ENCODE measurements at places on chromosomes 5 and 9.
A peak's percentile ranks its signal among the peaks of the same experiment; 100 is the strongest.

- no peak for DNase-seq
Measured at GRCh38 chr5:20555034-20555433, 567.0 kb upstream of the CDH18 start.

DNA sequence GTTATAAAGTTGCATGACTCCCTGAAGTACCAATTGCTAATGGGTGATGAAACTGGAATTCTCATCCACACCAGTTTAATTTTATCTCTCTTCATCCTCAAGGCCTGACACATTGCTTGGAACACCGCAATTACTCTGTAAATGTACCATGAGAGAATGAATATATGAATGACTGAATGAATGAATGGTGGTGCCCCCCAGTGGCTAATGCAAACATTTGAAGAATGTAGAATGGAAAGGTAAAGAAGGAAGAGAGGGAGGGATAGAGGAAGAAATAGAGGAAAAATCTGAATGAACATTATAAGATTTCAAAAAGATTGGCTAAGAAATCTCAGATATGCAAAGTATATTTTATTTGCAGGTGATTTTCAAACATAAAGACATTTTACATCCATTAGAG is 13.1 kb downstream of the PAPPA start:
- no peak for DNase-seq

GRCh38 chr5:103307470-103307869 is 48.9 kb downstream of the MACIR start:
- DNase-seq, result no peak

DNA sequence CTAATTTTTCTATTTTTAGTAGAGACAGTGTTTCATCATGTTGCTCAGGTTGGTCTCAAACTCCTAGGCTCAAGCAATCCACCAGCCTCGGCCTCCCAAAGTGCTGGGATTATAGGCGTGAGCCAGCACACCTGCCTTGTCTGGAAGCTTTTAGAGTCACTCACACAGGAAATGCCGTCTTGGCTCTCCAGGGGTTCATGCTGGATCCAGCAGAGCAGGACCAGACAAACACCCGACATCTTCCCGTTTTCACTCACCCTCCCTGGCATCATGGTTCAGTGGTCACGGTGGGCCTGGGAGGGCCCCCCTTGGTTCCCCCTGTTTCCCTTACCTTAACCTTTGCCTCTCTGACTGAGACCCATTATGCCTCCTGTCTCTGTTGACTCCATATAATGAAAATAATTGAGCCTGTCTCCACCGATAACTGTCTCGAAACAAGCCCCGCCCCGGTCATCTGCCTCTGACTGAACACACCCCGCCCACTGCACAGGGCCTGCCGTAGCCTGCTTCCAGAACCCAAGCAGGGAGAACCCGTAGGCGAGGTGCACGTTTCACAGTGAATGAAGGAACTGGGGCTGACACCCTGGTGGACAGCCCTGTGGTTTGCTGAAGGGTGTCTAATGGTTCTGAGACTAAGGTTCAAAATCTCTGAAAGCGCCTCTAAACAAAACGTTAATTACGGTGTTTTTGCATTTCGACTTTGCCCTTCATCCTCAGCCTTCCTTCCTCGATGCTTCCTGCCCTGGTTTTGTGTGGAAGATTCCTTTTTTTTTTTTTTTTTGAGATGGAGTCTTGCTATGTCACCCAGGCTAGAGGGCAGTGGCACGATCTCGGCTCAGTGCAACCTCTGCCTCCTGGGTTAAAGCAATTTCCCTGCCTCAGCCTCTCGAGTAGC is 39.7 kb upstream of the SPRY4 start:
- DNase-seq, result no peak

GRCh38 chr5:173243831-173244305 is 8.9 kb upstream of the NKX2-5 start:
- DNase-seq, result no peak

DNA sequence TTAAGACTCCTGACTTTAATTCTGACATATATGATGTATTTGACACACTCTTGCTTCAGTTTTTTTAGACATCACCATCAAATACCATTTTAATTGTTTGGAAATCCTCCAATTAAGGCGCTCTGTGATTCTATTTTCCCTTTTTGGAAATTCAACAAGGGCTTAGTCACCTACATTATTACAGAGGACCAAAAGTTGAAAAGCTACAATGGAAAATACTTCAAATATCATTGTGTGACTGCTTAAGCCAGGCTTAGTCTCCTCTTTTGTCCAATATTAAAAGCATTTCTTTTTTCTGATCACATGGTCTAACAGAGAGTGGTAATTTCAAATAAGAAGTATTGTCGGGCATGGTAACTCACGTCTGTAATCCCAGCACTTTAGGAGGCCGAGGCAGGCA is 160.3 kb downstream of the CEMIP2 start:
- no peak for DNase-seq

DNA sequence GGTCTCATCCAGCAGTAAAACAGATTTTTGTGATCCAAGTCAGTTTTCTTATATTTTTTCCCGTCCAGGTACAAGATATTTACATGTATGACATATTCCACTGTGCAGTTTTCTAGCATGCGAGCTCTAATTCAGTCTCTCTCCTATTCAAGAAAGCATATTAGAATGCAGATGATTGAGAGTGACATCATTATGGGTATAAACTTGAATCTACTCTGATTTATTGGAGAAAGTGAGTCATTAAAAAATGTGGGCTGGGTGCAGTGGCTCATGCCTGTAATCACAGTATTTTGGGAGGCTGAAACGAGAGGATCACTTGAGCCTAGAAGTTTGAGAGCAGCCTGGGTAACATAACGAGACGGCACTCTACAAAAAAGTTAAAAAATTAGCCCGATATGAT is 6.2 kb downstream of the FER start:
- no peak for DNase-seq

DNA sequence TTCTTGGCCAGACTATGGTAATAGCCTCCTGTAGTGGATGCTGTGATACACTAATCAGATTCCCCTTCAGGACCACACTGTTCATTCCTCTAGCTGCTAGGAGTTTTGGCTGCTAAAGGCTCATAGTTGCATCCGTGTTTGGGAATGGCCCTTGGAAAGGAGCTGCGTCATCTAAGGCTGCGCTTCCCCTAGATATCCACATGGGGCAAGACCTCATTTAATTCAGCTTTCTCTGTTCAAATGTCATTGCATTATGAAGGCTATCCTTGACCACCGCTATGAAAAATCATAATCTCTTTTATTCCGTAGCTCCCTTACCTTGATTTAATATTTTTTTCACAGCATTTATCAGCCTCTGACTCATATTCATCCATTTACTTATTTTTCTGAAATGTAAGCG is 258.3 kb upstream of the NR4A3 start:
- DNase-seq, result no peak

DNA sequence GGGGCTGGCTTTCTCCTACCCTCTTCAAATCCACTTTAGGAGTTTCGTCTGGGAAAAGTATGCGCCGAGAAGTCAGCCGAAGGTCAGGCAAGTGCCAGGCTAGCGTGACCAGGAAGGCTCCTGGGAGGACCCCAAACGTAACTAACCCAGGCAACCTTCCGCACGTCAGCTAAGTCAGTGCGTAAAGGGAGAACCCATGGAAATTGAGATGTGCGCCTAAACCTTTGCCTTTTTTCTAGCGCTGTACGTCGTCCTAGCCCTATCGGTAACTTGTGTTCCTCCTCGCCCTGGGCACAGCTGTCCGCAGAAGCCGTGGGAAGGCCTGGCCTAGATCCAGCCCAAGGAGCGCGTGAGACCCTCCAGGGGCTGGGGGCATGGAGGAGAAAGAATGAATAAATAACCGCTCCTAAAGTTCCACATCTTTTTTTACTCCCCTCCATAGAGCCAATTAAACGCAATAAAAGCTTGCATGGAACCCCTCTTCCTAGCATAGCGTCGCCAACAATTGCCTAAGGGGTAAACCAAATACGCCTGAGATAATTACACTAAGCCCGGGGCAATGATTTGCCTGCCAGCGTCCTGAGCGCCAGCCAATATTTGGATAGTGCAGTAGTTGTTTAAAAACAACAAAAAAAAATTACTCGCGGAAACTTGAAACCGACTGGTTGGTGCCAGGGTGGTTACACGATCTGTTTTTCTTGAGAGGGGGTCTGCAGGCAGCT is 4.0 kb upstream of the FOXB2 start:
- no peak for DNase-seq

DNA sequence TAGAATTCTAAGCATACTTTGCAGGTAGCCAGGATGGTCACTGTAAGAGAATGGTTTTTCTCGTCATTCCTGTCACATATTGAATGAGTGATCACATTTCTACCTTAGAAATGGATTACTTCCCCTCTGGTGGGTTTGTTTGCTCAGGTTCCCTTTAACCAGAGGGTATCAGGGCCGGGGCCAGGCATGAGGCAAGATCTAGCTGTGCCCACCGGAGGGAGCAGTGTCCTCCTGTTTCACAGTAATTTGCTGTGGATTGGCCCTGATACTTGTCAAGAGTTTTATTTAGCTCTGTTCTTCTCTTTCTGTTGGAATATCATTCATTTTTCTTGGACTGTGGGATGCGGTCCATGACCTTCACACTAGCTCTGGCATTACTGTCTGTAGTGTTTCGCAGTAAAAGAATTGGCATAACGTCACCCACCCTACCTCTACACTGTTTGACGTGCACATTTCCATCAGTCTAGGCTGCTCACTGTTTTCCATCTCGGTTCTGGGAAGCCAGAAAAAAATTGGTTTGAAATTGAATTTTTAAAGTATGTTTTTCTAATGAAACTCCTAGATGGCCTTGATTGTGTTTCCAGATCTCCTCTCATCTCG is 42.4 kb upstream of the ZBED3 start:
- no peak for DNase-seq

DNA sequence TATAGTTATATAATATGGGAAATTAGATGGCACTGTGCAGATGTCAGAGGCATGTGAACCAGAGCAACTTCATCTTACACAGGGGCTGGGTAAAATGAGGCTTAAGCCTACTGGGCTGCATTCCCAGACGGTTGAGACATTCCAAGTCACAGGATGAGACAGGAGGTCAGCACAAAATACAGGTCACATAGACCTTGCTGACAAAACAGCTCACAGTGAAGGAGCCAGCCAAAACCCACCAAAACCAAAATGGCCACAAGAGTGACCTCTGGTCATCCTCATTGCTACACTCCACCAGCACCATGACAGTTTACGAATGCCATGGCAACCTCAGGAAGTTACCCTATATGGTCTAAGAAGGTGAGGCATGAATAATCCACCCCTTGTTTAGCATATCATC is 479.4 kb downstream of the TLR4 start:
- DNase-seq, result no peak

GRCh38 chr5:134038138-134038537 is 33.4 kb upstream of the VDAC1 start:
- no peak for DNase-seq

DNA sequence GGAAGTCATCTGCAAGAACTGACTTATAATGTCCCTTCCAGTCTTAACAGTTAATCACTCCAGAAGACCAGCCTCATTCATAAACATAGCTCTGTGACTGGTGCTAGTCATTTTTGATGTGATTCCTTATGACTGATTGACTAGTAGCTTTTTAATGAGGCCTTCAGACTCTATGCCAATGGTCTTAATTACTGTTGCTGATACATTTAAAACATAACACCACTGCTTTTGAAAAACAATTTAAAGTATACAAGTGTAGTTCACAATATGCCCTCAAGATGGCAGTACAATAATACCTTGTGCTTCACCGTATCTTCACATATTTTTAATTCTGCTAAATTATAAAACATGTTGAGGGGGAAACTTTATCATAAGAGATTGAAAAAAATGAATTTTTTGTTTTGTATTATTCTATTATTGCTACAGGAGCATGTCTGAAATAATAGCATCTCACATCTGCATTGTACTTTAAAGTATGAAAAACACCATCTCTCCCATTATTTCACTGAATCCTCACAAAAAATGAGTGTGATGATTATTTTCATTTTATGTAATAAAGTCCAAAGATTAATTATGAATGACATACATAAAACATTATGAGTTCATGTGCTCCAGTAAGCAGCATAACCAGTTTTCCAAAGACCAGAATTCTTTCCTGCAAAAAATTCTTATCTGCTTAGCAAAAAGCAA is 55.2 kb upstream of the SHISAL2B start:
- peak; percentile 21 for DNase-seq

DNA sequence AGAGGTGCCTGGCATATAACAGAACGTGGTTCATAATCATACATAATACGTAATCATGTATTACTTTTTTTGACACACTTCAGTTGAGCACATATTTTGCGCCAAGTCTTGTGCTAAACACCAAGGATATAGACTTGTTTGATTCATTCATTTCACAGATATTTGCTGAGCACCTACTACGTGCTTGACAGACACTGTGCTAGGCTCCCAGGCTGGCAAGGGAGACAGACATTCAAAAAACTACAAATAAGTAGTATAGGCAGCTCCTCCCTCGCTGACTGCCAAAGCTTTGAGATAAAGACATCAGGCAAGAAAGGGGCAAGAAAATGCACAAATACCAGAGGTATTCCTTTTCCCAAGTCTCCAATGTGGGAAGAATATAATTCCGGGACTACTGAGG is 122.5 kb upstream of the CPEB4 start:
- DNase-seq, result no peak

DNA sequence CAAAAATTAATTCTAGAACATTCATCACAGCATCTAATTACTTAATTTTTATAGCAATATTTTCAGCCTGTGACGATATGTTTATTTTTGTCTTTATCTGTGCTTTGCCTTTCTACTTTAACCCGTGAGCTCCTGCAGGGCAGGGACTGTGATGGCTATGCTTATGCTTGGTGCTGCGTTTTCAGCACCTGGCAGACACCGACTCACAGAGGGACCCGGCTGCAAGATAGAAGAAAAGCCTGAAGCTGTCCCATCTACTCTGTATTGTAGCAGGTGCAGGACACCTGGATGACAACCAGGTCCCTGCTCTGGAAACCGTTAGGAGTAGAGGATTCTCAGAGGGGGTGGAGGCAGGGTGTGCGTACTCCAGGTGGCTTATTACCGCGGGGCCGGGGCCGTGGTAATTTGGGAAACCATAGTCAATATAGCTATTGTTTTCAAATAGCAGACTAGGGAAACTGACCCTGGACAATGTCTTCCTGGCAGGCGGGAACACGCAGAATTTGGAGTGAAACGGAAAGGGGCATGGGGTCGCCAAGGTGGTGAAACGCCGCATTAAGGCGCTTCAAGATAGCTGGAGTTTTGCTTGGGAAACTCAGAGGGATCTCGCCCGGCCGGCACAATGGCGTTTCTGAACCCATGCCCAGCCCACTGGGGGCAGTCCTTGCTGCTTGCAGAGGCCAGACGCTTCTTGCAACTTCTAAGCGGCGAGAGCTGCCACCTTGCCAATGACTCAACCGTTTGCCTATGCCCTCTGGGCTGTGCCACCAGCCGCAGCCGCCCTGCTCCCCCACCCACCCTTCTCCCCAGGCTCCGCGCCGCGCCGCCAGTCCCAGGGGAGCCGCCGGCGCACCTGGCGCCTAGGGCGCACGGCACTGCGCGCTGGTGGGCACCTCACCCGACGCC is 140.1 kb upstream of the PALM2AKAP2 start:
- DNase-seq, result peak; percentile 21

DNA sequence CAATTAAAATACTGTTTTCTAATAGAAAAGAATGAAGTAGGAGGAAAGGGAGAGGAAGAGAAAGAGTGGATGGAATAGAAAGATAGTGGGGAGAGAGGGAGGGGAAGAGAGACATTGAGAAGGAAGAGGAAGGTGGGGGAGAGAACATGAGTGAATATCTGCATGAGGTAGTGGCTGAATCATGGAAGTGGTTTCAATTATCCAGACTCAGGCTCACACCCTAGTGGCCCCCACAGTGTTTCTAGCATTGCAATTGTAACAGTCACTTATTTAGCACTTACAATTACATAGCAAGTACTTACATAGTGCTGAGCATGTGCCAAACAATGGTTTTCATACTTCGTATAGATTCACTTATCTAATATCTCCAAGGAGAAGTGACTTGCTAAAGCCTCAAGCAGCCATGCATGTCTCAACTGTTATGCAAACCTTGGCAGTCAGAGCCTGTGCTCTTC is 72.7 kb downstream of the CAST start:
- no peak for DNase-seq

Data from renal pelvis (tissue), 12 donors.